ENCODE measurements at places on chromosomes 6 and 20. TPM values are rescaled to one million over a fixed set of nuclear protein-coding genes. Genes with fewer than 3 reads are reported as not detected.

The CD24 gene
- 0.29 TPM for polyA plus RNA-seq

The ULBP2 gene
- polyA plus RNA-seq: 0.31 TPM

The OR12D3 gene
- polyA plus RNA-seq: not detected

The CD93 gene
- 52.7 TPM for polyA plus RNA-seq

The PSMG4 gene
- 38.5 TPM for polyA plus RNA-seq

The LST1 gene
- 1,584 TPM for polyA plus RNA-seq

The PAX1 gene
- not detected for polyA plus RNA-seq

The PRR18 gene
- polyA plus RNA-seq: not detected

The SPATA25 gene
- not detected for polyA plus RNA-seq

The ELOVL4 gene
- polyA plus RNA-seq: not detected

The CRISP2 gene
- not detected for polyA plus RNA-seq

The HNF4A gene
- not detected for polyA plus RNA-seq

The NRSN1 gene
- not detected for polyA plus RNA-seq

The DNAH8 gene
- not detected for polyA plus RNA-seq

The TMC2 gene
- polyA plus RNA-seq: not detected

The RAB44 gene
- polyA plus RNA-seq: 17.1 TPM

The OTOR gene
- not detected for polyA plus RNA-seq

The L3MBTL1 gene
- 0.31 TPM for polyA plus RNA-seq

The FAM217B gene
- 18.1 TPM for polyA plus RNA-seq

The SAYSD1 gene
- polyA plus RNA-seq: 15.5 TPM

The RBPJL gene
- polyA plus RNA-seq: not detected

The NDUFAF5 gene
- 7.8 TPM for polyA plus RNA-seq

The RPS18 gene
- 2,430 TPM for polyA plus RNA-seq

The IL17F gene
- polyA plus RNA-seq: not detected

The OLIG3 gene
- polyA plus RNA-seq: not detected

The SIGLEC1 gene
- 25.0 TPM for polyA plus RNA-seq

The TMEM74B gene
- polyA plus RNA-seq: not detected

The HMGCLL1 gene
- not detected for polyA plus RNA-seq

The CST4 gene
- polyA plus RNA-seq: not detected

The FAXC gene
- polyA plus RNA-seq: not detected

The SLC52A3 gene
- polyA plus RNA-seq: not detected

The BANF2 gene
- not detected for polyA plus RNA-seq

The LY6G6C gene
- polyA plus RNA-seq: 0.23 TPM

The MLN gene
- not detected for polyA plus RNA-seq

The MYB gene
- polyA plus RNA-seq: 1.7 TPM

The SPEF1 gene
- not detected for polyA plus RNA-seq

The MUC22 gene
- not detected for polyA plus RNA-seq

The PSORS1C2 gene
- not detected for polyA plus RNA-seq

The SYCP2L gene
- not detected for polyA plus RNA-seq

The SLA2 gene
- polyA plus RNA-seq: 0.15 TPM

The SMLR1 gene
- polyA plus RNA-seq: not detected

The SPDEF gene
- not detected for polyA plus RNA-seq

The MEP1A gene
- polyA plus RNA-seq: 0.07 TPM

The SLC17A3 gene
- not detected for polyA plus RNA-seq

The COL11A2 gene
- not detected for polyA plus RNA-seq

The F13A1 gene
- polyA plus RNA-seq: 105 TPM

The PRKN gene
- 0.21 TPM for polyA plus RNA-seq

Data from CD14-positive monocyte (primary cell).